ENCODE measurements at places on chromosomes 7 and 10. TPM values are rescaled to one million over a fixed set of nuclear protein-coding genes. Genes with fewer than 3 reads are reported as not detected.

- no peaks in the 10 kb centered on the region for H3K4me1 ChIP-seq
- no peak overlapping the region for H3K27ac ChIP-seq
- H3K36me3 ChIP-seq = no peaks in the 10 kb centered on the region
- no peak overlapping the region for H3K4me3 ChIP-seq
- H3K27me3 ChIP-seq = no peaks in the 10 kb centered on the region
- no peak for DNase-seq
Observed at GRCh38 chr7:108875139-108875538, 305.5 kb downstream of the DNAJB9 start.

DNA sequence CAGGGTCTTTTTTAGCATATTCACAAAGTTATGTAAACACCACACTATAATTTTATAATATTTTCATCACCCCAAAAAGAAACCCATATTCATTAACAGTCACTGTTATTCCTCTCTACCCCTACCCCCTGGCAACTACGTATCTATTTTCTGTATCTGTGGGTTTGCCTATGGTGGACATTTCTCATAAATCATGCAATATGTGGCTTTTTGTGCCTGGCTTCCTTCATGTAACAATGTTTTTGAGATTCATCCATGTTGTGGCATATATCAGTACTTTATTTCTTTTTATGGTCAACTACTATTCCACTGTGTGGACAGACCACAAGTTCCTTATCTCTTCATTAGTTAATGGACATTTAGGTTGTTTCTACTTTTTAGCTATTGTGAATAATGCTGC is 59.1 kb upstream of the PAPSS2 start:
- H3K36me3 ChIP-seq = no peaks in the 10 kb centered on the region
- no peaks in the 10 kb centered on the region for H3K27me3 ChIP-seq
- no peaks in the 10 kb centered on the region for H3K4me1 ChIP-seq
- no peak overlapping the region for H3K4me3 ChIP-seq

- no peak overlapping the region for H3K4me3 ChIP-seq
- H3K4me1 ChIP-seq = no peaks in the 10 kb centered on the region
- no peaks in the 10 kb centered on the region for H3K36me3 ChIP-seq
- no peak for DNase-seq
- H3K27me3 ChIP-seq = no peaks in the 10 kb centered on the region
Observed at GRCh38 chr10:132247943-132248342, 59.8 kb downstream of the STK32C start.

GRCh38 chr7:149753375-149754233 is 19.8 kb downstream of the ZNF467 start:
- H3K36me3 ChIP-seq = no peaks in the 10 kb centered on the region
- no peak overlapping the region for H3K4me3 ChIP-seq
- H3K27ac ChIP-seq = no peak overlapping the region
- H3K4me1 ChIP-seq = no peaks in the 10 kb centered on the region

GRCh38 chr7:127587663-127588018 is 570 bp upstream of the ARF5 start:
- peaks cover 53% of the 10 kb centered on the region for H3K4me1 ChIP-seq
- DNase-seq = no peak
- H3K27ac ChIP-seq = peak overlapping the region; percentile 94
- H3K4me3 ChIP-seq = peak overlapping the region; percentile 46

GRCh38 chr10:119296703-119297102 is 89.3 kb downstream of the GRK5 start:
- H3K4me3 ChIP-seq = no peak overlapping the region
- H3K36me3 ChIP-seq = no peaks in the 10 kb centered on the region
- H3K27me3 ChIP-seq = no peaks in the 10 kb centered on the region
- H3K27ac ChIP-seq = peak overlapping the region; percentile 79
- no peaks in the 10 kb centered on the region for H3K4me1 ChIP-seq

DNA sequence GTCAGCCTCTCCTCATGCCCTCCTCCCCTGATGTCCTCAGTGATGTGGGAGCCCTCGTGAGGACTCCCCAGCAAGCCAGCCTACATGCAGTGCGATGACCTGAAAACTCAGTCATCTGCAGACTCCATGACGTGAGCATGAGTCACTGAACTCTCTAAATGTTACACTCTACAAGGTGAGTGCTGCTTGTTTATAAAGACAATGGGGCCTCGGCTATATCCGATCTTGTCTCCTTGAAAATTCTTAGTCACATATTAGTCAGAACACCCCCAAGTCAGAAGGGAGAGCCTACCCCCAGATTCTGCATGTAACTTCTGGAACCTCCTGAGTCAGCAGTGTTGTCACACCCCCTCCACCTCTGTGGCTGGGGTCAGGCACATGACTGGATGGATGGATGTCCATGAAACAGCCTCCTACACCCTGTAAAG is 673.8 kb downstream of the INHBA start:
- H3K4me1 ChIP-seq = no peaks in the 10 kb centered on the region
- H3K4me3 ChIP-seq = no peak overlapping the region
- no peak overlapping the region for H3K27ac ChIP-seq
- H3K36me3 ChIP-seq = no peaks in the 10 kb centered on the region
- H3K27me3 ChIP-seq = no peaks in the 10 kb centered on the region
- no peak for DNase-seq

- H3K27me3 ChIP-seq = no peaks in the 10 kb centered on the region
- no peaks in the 10 kb centered on the region for H3K36me3 ChIP-seq
- H3K27ac ChIP-seq = no peak overlapping the region
- no peak for DNase-seq
- peaks cover 11% of the 10 kb centered on the region for H3K4me1 ChIP-seq
Observed at GRCh38 chr10:75358835-75359421, 42.6 kb downstream of the ZNF503 start.

DNA sequence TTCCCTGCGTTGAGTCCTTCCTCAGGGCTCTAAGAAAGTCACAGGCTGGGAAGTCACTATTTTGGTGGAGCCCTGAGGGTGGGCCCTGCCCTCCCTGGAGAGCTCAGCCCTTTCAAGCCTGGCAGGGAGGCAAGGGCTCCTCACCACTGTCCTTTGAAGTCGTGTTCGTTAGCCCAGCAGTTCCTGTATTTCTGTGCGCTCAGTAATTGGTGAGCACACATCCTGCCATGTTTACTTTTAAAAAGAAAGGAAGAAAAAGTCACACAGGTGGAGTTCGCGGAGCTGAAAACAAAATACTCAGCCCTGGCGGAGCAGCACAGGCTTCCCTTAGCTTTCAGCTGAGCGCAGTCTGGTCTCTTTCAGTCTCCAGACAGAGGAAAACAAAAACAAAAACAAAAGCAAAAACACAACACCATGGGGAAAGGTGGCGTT is 37.1 kb downstream of the PRKCQ start:
- no peaks in the 10 kb centered on the region for H3K36me3 ChIP-seq
- no peaks in the 10 kb centered on the region for H3K27me3 ChIP-seq
- no peak overlapping the region for H3K27ac ChIP-seq
- no peak for DNase-seq
- no peaks in the 10 kb centered on the region for H3K4me1 ChIP-seq

A1CF gene
- total RNA-seq = not detected

SUN3 gene
- total RNA-seq = not detected

SSMEM1 gene
- total RNA-seq = not detected

CTAGE8 gene
- not detected for total RNA-seq

GAD2 gene
- not detected for total RNA-seq
